ENCODE measurements at places on chromosomes 7 and 10. TPM values are rescaled to one million over a fixed set of nuclear protein-coding genes. Genes with fewer than 3 reads are reported as not detected.

WEE2 gene
- total RNA-seq: not detected

DDC gene
- total RNA-seq: 29.6 TPM

ACBD7 gene
- not detected for total RNA-seq

DNA sequence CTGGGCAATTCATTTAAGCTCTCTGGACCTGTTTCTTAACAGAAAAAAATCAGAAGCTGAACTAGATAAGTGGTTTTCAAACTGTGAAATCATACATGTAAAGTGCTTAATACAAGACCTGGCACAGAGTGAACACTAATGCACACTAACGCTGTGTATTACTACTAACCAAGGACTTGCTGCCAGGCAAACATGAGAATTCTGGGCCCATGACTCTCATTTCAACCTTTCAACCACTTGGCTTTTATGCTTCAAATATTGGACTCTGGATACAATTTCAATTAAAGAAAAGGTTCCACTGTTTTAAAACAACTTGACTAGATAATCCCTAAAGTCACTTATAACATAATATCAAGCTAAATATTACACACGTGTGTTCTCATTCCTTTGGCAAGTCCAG lies 73.4 kb downstream of the SRPK2 start:
- no peak for DNase-seq

GRCh38 chr10:79116801-79117723 lies 48.3 kb downstream of the ZMIZ1 start:
- no peak for DNase-seq

DNA sequence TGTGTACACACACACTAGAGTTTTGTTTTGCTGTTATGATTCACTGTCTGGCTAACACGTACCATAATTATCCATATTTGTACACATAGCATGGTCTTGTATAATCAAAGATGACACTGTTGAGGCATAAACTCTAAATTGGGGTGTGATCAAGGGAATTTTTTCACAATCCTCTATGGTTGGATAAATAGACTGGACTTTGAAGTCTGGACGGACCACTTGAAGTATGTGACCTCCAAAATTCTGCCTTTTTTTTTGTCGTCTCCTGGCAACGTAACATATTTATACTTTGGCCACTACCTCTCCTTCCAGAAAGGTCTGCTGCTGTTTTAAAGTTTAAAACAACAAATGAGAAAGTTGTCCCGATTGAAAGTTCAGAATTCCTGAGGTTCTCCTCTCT lies 193.4 kb downstream of the CACNB2 start:
- no peak for DNase-seq

- no peak for DNase-seq
Measured at GRCh38 chr7:83819911-83820310, 171.0 kb upstream of the SEMA3E start.
